Right cardiac atrium (tissue), 5 donors: ENCODE measurements at places on chromosomes 12 and 14.

- peak; percentile 76 for DNase-seq
These were observed 17.3 kb downstream of the HIP1R start for GRCh38 chr12:122852336-122853275.

DNA sequence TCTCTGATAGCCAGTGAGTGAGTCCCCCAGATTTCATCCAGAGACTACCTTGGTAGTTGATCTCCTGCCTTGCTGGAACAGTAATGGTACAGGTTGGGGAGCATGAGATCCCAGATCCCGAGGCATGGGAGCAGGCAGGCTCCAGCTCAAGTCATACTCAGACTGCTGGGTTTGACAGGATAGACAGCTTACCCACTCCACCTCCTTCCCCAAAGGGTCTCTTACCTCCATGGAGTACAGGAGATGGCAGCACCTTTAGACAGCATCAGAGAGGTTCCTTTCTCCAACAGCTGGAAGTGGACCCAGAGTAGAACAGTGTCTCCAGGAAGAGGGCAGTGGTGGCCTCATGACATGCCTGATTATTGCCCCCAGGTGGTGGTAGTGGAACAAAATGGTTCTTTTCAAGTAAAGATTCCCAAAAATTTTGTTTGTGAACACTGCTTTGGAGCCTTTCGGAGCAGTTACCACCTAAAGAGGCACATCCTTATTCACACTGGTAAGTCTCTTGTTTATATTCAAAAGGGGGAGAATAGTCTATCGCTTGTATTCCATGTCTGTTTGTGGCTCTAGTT, 4.9 kb upstream of the CSAD start:
- DNase-seq = no peak

DNA sequence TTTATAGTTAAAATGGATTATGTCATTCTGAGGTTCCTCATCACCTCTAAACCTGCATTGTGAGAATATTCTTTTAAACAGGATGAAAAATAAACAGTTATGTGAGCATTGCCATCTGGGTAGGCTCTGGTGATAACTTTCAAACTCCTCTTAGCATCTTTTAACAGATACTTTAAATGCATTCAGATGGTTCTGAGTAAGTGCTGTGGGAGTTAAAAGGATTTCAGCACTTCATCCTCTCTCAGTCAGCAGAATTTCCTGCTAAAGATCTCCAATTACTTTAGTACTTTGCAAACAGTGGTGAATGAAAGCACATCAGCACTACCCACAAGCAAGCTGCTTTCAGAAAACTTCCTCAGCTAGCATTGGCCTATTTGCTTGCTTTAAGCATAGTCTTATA, 59.3 kb upstream of the TMTC1 start:
- DNase-seq = no peak

- DNase-seq = no peak
These were observed 9.5 kb upstream of the DNM1L start for GRCh38 chr12:32669584-32669983.

DNA sequence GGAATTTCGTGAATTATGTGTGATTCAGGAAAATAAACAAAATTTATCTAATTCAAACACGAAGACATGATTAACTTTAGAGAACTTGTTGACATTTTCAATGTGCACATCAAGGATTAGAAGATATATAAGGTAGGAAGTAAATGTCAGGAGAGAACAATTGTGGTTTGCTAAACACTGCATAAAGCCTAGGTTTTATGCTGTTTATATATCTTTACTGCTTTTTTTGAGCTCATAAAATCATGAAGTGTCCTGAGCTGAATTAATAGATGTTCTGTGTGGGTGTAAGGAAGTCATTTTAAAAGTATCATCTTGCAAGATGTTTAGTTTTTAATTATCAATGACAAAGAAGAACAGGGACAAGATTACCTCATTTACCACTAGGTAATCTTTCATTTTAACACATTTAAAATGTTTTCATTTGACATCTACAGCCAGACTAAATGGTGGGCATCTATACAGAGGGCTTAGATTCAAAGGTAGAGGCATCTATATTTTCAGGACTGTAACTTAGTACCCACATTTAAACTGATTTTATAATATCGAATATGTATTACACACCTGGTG, 382.8 kb downstream of the ADAMTS20 start:
- DNase-seq = no peak

- DNase-seq = no peak
These were observed 158.3 kb downstream of the ADGRD1 start for GRCh38 chr12:131112021-131112420.

DNA sequence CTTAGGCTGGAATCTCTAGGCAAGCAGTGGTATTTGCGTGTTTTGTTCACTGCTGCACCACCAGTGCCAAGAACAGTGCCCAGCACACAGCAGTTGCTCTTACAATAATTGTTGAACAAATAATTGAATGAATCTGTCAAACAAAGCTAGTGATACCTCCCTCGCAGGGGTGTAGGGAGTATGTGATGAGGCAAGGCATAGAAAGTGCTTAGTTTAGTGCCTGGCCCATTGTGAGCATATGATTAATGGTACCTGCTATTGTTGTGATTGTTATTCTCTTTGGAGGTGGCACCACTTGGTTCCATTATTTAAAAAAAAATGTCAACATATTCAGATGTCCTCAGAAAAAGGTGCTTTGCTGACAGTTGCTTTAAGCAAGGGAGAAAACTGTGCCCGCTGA, 210.1 kb upstream of the TBX3 start:
- DNase-seq = no peak

DNA sequence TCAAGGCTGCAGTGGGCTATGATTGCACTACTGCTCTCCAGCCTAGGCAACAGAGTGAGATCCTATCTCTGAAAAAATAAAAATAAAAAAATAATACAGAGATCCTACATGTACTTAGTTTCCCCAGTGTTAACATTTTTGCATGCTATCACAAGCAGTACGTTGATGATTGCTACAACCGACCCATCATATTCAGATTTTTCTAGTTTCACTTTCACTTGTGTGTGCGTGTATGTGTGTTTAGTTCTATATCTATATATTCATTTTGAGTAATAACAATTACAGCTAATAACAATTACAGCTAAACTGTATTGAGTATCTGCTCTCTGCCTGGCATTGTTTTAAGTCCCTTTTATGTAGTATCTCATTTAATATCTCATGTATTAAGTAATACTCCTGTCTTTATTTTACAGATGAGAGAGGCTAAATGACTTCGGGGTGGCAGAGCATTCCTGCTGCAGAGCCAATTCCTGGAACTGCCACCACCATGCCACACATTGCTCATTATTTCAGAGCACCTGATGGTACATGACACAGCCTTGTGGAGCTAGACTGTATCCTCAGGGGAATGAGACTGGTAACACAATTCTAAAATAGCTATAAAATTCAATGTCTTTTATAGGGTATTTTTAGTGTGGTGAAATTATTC, 153.1 kb downstream of the BCAT1 start:
- DNase-seq = no peak

GRCh38 chr12:50224026-50224692, 57.0 kb upstream of the CERS5 start:
- no peak for DNase-seq

DNA sequence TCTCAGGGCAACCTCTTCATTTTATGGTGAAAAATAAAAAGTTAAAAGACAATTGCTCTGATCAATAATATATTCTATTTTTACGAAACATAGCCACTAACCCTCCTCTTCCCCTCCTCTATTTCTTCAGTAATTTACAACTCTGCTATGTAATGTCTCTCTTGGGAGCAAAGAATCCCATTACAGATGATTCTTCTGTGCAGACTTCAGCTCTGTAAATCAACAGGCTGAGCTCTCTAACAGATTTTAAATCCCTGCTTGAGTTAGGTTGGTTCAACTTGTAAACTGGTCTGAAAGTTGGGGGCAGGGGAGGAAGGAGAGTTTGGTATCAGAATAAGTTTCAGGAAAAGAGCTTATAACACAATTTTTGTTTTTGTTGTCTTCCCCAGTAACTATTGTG, 151.0 kb downstream of the SLC25A21 start:
- no peak for DNase-seq

DNA sequence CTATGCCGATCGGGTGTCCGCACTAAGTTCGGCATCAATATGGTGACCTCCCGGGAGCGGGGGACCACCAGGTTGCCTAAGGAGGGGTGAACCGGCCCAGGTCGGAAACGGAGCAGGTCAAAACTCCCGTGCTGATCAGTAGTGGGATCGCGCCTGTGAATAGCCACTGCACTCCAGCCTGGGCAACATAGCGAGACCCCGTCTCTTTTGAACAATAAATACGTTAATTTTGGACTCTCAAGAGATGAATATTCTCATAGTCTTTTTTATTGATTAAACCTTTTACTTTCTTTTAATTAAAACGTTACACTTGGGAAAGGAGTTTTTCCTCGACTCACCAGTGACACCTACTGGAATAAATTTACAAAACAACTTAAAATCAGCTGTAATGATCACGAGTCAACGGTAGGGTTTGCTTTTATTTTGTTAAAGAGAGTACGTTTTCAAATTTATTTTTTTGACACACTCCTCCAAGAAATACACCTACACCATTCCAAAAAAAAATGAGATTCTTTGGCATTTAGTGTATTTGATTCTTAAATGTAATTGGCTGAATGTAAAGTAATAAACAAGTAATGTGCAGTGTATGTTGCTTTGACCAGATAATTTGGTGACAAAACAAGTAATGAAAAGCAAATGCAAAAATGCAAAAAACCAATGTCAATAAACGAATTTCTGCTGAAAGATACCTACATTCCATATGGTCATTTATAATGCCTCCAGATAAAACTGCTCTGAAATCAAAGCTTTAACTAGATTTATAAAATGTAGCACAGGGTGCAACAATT, 687 bp upstream of the RPS29 start:
- no peak for DNase-seq
